ENCODE measurements at places on chromosomes 6 and 20.
A peak's percentile ranks its signal among the peaks of the same experiment; 100 is the strongest.

GRCh38 chr6:12163149-12163548 is 127.0 kb upstream of the EDN1 start:
- no peak overlapping the region for H3K4me3 ChIP-seq
- H3K4me1 ChIP-seq: no peaks in the 10 kb centered on the region
- H3K27me3 ChIP-seq: no peaks in the 10 kb centered on the region
- no peak for DNase-seq
- H3K36me3 ChIP-seq: peaks cover 49% of the 10 kb centered on the region

DNA sequence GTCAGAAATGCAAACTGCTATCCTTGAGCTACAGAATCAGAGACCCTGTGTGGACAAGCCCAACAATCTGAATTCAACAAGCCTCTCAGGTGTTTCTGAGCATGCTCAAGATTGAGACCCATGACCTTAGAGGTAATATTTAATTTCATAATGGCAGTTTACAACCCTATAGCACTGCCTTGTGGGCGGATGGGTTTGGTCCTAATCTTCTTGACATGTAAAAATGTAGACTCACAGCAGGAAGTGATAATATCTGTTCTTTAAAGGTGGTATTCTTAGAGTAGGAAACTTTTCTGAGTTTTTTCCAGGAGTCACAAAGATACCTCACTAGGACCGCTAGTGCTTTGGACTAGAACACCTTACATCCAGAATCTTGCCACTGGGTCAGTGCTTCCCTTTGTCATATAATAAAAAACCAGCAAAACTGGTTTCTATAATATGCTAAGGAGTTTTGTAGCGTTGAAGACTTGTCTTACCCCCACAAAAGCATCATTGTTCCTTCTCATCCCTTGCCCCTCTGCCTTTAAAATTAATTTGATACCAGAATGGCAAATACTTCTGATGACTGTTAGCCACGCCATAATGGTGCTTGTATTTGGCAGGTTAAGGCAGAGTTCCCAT is 52.6 kb downstream of the E2F3 start:
- no peaks in the 10 kb centered on the region for H3K36me3 ChIP-seq
- no peak overlapping the region for H3K4me3 ChIP-seq
- H3K4me1 ChIP-seq: peaks cover 19% of the 10 kb centered on the region
- H3K27ac ChIP-seq: no peak overlapping the region

GRCh38 chr20:38520261-38520660 is 47.6 kb downstream of the RALGAPB start:
- no peaks in the 10 kb centered on the region for H3K4me1 ChIP-seq
- H3K27ac ChIP-seq: no peak overlapping the region
- DNase-seq: no peak
- H3K27me3 ChIP-seq: no peaks in the 10 kb centered on the region
- H3K4me3 ChIP-seq: no peak overlapping the region

GRCh38 chr6:17061097-17061496 is 40.8 kb upstream of the STMND1 start:
- no peak overlapping the region for H3K27ac ChIP-seq
- no peak for DNase-seq
- no peaks in the 10 kb centered on the region for H3K4me1 ChIP-seq

DNA sequence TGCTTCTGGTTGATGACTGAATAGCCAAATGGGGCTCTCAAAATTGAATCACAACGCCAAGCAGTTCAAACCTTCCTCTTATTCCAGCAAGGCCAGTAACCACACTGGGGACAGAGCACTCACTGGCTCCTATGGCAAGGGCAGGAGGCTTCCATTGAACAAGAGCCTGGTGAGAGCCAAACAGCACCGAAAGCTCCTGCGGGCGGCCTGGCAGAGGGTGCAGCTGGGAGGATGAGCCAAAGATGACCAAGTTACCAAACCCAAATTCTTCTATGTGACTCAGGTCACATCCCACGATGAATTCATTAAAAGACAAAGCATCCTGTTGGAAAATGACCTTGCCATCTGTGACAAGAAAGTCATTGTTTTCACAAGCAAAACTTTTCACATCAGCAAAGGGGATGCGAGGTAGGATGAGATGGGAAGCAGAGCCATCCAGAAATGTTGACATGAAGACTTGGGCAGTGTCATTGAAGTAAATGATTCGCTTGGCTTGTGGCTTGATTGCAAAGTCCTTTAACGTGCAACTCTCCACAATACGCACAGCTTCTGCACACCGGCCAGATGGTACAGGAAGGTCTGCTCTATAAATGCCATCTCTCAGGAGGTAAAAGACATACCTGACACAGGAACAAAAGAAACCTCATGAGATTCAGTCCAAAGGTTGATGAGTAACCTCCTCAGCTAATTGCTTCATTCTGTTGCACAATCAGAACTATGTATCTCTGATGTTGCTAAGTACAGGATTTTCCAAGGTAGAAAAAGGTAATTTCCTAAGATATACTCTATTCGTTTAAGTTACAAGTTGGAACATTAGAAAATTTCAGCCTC is 36.3 kb downstream of the ROS1 start:
- H3K27ac ChIP-seq: no peak overlapping the region
- no peak overlapping the region for H3K4me3 ChIP-seq
- H3K27me3 ChIP-seq: no peaks in the 10 kb centered on the region
- no peak for DNase-seq
- H3K4me1 ChIP-seq: no peaks in the 10 kb centered on the region
- H3K36me3 ChIP-seq: no peaks in the 10 kb centered on the region

DNA sequence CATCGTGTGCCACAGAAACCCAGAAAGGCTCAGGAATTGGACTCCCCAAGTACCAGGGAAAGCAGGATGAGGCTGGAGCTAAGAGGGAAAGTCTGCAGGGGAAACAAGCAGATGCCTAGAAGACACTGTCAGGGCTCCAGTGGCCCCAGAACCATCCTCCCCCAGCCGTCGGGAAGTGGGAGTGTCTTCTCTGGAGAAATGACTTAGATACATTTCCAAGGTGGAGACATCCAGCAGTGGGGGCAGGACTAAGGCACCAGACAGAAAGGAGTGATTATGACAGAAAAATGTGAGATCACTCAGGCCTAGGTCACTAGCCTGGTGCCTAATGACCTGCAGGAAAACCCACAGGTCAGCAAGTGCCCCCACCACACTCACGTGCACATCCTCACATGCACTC is 36.0 kb upstream of the VSX1 start:
- H3K27me3 ChIP-seq: peaks cover 5% of the 10 kb centered on the region
- H3K27ac ChIP-seq: no peak overlapping the region
- no peaks in the 10 kb centered on the region for H3K36me3 ChIP-seq
- DNase-seq: no peak

- no peak for DNase-seq
- no peak overlapping the region for H3K27ac ChIP-seq
- no peaks in the 10 kb centered on the region for H3K27me3 ChIP-seq
- no peaks in the 10 kb centered on the region for H3K4me1 ChIP-seq
- no peak overlapping the region for H3K4me3 ChIP-seq
- H3K36me3 ChIP-seq: no peaks in the 10 kb centered on the region
Observed at GRCh38 chr6:51571168-51571567, 516.2 kb downstream of the PKHD1 start.

DNA sequence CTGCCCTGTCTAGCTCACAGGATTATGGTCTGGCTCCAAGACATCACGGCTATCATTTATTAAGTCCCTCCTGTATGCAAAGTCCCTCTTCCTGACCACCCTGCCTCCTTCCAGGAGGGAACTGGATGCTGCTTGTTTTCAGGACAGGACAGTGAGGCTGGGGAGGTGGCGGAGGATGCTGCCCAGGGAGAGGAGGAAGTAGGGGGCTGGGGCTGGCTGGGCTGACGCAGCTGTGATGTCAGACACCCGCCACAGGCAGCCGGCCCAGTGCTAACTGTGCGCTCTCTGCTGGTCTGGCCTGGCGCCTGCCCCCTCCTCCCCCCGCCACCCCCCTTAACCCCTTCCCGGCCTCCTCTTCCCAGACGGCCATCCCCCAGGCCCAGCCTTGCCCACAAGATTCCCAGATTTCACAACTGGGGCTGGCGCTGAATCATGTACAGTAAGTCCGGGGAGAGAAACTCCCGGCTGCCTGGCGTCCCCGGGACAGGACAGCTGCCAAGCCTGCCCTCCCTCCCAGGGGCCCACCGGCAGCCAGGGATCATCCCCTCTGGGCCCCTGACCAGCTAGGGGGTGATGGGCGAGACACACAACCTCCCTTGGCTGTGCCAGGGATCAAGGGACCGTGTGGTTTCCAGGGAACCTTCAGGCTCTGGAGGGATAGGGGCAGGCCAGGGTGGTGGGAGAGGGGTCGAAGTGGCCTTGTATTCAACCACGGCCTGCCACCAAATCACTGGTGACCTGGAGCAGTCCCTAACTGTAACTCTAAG is 118.1 kb downstream of the CEBPB start:
- peak overlapping the region; percentile 94 for H3K27ac ChIP-seq
- DNase-seq: peak; percentile 67
- peaks cover 68% of the 10 kb centered on the region for H3K4me1 ChIP-seq
- H3K27me3 ChIP-seq: no peaks in the 10 kb centered on the region

DNA sequence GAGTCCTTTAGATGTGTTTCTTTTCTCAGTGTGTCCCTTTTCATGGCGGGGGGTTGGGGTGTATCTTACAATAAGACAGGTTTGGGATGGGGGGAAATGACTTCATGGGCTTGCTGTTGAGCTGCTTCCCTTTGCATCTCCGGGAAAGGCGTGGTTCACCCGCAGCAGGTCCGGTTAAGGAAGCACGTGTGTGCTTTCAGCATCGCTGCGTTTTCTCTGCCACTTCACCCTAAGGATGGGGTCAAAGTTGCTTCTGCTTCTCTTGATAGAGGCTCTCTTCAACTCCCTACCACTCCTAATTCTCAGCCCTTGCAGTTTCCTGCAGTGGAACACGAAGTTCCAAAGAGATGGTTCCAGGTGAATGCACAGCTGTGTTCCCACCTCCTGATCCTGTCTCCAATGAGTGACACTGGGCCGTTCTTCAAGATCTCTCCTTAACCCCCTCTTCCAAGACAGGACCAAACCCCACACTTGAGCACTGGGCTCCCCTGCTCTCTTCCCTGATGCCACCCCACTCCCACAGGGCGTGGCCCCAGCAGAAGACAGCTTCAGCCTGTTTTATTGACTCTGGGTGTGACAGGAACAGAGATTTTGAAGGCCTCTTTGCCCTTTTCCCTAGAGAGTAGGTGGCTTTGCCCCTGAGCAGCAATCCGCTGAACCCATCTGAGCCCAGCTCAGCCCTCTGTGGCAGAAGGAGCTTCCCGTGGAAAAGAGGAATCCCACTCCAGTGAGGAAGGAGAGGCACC is 85.2 kb downstream of the PLEKHG1 start:
- H3K4me1 ChIP-seq: peaks cover 27% of the 10 kb centered on the region
- no peak overlapping the region for H3K4me3 ChIP-seq
- no peak for DNase-seq
- no peaks in the 10 kb centered on the region for H3K36me3 ChIP-seq

DNA sequence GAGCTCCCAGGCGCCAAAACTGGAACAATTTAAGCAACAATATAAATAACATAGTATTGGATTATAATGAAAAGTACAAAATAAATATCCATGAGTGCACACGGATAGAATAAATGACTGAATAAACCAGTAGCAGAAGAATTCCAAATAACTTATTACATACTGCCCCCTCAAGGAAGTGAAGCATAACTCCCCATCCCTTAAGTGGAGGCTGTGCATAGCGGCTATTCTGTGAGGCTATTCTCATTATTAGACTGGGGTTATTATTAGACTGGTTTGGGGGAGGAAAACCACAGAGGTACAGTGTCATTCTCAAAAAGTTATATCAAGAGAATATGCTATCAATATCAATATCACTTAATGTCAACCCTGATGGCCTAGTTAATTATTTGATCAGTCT is 94.4 kb upstream of the SIRPA start:
- no peak overlapping the region for H3K4me3 ChIP-seq
- H3K27ac ChIP-seq: no peak overlapping the region
- H3K36me3 ChIP-seq: no peaks in the 10 kb centered on the region

DNA sequence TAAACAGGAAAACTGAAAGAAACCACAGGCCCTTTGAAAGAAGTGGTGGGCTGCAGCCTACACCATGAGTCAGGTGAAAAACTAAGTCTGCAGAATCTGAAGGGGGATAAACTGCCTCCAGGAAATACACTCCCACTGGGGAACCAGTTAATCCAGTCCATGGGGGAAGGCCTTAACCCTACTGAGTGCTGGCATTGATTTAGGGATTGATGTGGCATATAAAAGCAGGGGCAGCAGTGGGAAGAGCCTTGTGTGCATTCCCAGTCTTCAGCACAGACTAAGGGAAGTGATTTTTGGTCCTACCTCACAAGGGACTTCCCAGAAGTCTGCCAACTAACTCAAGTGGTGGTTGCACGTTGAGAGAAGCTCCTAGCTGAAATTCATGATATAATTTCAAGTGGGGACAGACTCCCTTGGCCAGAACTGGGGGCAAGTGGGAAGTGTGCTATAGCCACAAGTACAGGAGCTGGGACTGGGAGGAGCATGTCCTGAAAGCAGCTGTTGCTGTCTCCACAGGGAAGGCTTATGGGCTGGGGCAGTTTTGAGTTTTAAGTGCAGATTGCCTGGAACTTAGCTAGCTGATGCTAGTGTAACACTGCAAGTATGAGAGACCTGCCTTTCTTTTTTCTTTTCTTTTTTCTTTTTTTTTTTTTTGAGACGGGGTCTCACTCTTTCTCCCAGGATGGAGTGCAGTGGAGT is 31.2 kb downstream of the CITED2 start:
- H3K36me3 ChIP-seq: no peaks in the 10 kb centered on the region
- H3K4me1 ChIP-seq: peaks cover 42% of the 10 kb centered on the region
- no peak overlapping the region for H3K4me3 ChIP-seq
- no peaks in the 10 kb centered on the region for H3K27me3 ChIP-seq

DNA sequence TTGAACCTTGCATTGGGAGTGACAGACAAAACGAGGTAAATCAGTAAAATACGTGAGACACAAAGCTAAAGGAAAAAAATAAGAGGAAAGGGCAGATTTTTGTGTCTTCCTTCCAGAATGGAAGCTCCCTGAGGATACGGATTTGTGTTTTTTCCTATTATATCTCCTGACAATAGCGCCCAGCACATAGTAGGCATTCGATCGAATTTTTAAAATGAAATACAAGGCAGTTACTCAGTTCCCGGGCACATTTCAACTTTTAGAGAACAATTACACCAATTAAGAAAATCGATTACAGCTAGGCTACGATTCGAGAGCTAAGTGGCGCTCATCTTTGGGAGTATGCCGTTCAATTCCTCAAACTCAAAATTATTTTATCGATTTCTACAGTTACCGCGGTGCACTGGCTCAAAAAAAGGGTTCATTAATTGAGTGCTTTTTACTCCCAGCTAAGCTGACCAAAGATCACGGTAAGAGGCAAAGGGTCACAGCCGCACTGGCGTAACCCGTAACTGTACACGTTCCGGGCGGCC is 443 bp downstream of the RMND1 start:
- DNase-seq: no peak
- H3K36me3 ChIP-seq: no peaks in the 10 kb centered on the region
- peak overlapping the region; percentile 92 for H3K27ac ChIP-seq
- H3K4me3 ChIP-seq: peak overlapping the region; percentile 87
- H3K4me1 ChIP-seq: peaks cover 8% of the 10 kb centered on the region
- no peaks in the 10 kb centered on the region for H3K27me3 ChIP-seq

GRCh38 chr20:44908987-44909871 is 631 bp upstream of the PABPC1L start:
- H3K36me3 ChIP-seq: peaks cover 57% of the 10 kb centered on the region
- no peak for DNase-seq
- peaks cover 27% of the 10 kb centered on the region for H3K4me1 ChIP-seq
- H3K27me3 ChIP-seq: no peaks in the 10 kb centered on the region

GRCh38 chr20:4873396-4873795 is 127.9 kb downstream of the SLC23A2 start:
- no peak for DNase-seq
- H3K27me3 ChIP-seq: no peaks in the 10 kb centered on the region
- H3K27ac ChIP-seq: no peak overlapping the region
- no peaks in the 10 kb centered on the region for H3K36me3 ChIP-seq
- H3K4me1 ChIP-seq: no peaks in the 10 kb centered on the region
